ENCODE measurements at places on chromosomes 5 and 9.

GRCh38 chr5:63959177-63959982 is 2.9 kb downstream of the HTR1A start:
- no peak for DNase-seq

DNA sequence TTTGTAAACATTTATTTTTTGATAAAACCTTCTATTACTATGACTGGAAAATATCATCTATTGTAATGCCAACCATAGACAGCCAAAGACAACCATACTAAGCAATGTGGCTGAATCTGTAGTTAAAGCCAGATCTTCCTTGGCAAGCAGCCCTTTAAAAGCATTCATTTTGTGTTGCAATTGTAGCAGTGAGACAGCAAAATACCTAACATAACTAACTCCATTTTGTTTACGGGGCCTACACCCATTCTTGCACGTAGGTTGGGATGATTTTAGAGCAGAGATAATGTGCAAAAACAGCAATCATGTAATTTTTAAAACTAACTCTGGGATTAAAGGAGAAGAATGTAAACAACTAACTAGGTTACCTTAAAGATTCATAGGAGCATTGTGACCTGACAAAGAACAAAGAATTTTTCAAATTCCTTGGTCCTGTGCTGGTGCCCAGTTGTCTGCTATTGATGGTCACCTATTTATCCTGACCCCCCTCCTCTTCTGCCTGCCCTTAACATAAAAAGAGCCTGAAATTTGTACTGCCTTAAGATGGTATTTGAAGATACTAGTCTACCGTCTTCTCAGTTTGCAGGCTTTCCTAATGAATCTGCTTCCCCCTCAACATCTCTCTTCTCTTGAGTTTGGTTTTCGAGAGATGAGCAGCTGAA is 10.6 kb downstream of the IFNA1 start:
- peak; percentile 6 for DNase-seq

- DNase-seq: no peak
Measured at GRCh38 chr5:60492958-60493357, 207.0 kb downstream of the DEPDC1B start.

- DNase-seq: no peak
Measured at GRCh38 chr9:34496149-34496712, 26.6 kb downstream of the ENHO start.

- no peak for DNase-seq
Measured at GRCh38 chr9:137020771-137021567, 7.1 kb downstream of the ABCA2 start.

DNA sequence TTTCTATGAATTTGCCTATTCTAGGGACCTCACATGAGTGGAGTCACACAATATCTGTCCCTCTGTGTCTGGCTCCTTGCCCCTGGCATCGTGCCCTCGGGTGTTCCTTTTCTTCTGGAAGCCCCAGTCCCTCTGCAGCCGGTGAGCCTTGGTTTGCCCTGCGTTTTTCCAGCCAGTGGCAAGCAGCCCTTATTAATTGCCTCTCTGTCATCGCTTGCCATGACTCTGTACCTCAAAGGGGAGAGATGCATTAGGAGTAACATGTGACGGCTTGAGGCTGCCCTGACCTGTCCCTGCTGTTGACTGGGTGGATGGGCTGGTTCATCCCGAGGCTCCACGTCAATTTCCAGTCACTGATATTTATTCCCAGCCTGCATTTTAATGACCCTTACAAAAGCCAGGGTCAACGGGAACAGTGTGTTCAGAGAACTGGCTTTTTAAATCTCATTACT is 87.3 kb downstream of the CFAP90 start:
- no peak for DNase-seq

DNA sequence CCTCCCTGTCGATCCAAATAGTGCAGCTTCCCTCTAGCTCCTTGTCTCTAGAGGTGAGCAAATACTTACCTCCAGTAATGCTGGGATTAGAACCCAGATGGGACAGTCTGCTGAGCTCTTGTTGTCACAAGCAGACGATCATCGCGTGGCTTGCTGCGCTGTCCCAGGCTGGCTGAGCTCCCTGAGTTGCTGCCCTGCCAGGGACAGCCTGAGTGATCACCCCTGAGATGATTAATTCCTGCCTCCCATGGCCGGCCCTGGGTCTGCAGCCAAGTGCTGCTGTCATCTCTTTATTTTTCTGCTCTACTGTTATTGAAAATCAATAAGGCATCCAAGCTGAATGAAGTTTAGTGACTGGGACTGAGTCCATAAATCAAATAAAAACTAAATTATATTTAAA is 94.0 kb upstream of the ALDH1B1 start:
- DNase-seq: no peak

- peak; percentile 81 for DNase-seq
Measured at GRCh38 chr9:127555840-127556820, 55.9 kb upstream of the STXBP1 start.

DNA sequence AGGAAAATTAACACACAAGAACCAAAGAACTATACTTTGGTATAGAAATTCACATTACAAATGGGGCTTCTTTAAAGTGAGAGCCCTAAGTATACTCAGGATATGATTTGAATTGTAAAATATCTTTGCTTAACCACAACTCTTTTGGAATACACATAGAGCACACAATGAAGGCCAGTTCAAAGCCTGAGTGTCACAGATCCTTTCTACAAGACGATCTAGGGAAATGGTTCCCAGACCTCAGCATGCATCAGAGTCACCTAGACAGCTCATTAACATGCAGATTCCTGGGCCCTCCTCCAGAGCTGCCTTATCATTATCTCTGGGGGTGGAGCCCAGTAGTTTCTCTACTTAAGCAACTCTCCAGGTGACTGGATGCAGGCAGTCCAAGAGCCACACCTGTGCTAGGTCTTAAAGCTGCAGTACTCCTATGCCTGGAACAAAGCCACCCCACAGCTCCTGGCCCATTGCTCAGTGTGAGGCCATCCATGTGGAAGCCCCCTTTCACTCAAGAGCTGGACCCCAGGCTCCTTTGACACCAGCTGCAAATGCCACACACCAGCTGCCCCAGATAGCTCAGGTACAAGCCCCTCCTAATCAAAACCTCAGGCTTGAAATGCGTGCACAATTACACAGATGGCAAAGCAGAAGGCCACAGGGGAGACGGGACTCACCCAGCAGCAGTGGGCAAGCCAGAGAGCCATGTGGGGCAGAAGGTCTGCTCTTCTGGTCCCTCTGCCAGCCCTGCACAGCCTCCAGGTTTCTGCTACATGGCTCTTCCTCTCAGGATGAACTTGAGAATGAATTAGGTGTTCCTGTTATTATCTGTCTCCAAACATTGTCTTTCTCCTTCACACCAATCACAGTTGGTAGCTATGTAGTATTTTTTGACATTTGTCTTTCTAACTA is 106.1 kb downstream of the SH3TC2 start:
- DNase-seq: no peak

DNA sequence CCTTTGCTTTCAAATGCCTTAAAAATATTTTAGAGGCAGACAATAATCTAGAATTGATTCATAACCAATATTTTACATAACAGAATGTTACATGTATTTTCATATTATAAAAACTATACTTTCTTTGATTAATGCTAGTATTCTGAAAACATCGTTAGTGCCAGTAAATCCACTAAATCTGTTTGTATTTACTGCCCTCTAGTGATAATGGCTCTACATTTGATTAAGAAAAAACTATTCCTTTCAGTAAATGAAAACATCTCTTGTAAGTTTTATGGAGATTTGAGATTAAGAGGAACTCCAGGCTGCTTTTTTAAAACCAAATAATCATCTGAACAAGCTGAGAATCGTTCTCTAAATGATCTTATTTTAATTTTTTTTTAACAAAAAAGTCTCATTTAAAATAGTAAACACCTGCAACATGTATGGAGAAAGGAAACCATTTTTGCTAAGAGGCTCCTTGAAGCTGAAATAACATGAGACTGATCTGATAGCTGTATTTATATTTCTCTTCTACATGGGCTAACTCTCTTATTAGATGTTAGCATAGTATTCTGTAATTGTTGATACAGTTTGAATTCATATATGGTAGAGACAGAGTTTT is 424.7 kb downstream of the RAB3C start:
- no peak for DNase-seq

Data from AG04450 (cell line).